ENCODE measurements at places on chromosomes 3 and 15.

DNA sequence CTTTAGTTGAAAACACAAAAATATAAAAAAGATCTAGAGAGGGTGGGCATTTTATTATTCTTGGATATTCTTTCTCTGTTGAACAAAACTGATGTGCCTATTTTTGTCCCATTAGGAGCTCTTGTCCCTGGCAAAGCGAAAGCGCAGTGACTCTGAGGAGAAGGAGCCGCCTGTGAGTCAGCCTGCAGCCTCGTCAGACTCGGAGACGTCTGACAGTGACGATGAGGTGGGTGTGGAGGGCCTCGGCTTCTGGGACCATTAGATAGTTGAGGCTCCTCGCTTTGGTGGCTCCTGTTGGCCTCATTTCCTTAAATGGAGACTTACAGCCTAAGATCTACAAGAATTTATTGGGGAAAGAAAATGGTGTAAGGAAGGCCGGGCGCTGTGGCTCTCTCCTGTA is 21.3 kb downstream of the RTF1 start:
- DNase-seq: no peak

DNA sequence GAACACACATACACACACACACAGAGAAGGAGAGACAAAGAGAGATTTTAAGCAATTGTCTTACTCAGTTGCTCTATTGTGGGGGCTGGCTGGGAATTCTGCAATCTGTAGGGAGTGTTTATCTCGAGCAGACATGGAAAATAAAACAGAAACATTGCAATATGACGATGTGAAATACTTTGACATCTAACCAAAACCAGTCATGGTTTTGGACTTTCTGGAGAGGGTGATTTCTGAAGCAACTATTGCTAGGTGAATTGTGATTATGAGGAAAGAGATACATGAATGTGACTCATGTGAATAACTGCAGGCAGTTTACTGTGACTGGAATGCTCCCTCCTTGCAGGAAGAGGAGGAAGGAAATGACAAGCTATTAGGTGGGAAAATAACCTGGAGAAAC is 12.3 kb upstream of the PHLDB2 start:
- peak; percentile 96 for DNase-seq

- peak; percentile 10 for DNase-seq
These were observed 275.1 kb upstream of the LRTM1 start for GRCh38 chr3:55203006-55203405.

DNA sequence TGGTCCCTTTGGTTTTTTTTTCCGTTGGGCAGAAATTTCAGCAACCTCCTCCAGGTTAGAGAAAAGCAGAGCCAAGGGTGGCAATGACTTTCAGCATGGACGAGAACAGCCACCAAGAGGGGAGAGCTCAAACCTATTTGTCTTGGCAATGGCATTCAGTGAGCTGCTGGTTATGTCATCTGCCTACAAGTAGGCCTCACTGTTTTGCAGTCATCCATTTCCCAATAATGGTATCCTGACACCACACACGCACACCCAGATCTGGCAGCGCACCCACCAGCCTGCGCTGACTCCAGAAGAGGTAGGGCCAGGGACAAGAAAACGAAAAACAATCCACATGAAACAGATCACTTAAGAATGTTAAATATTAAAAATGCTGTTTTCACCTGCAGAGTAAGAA is 92.3 kb downstream of the MAGI1 start:
- peak; percentile 91 for DNase-seq

GRCh38 chr15:93417631-93418030 is 328.6 kb upstream of the RGMA start:
- no peak for DNase-seq

DNA sequence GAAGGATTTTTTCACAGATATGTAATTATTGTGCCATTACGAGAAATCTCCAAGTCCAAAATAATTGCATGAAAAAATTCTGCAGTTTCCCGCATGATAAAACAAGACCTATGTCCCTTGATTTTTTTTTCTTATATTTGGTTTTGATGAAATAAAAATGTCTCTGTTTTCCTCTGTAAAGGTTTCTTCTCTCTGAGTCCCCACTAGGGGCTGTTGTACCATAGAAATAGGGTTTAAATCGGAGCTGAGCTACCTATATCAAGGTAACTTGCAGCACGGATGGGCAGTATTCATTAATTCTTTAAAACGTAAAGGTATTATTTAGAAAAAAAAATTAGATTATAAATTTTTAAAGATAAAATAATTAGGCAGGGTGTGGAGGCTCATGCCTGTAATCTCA is 66.6 kb upstream of the IGF1R start:
- no peak for DNase-seq

DNA sequence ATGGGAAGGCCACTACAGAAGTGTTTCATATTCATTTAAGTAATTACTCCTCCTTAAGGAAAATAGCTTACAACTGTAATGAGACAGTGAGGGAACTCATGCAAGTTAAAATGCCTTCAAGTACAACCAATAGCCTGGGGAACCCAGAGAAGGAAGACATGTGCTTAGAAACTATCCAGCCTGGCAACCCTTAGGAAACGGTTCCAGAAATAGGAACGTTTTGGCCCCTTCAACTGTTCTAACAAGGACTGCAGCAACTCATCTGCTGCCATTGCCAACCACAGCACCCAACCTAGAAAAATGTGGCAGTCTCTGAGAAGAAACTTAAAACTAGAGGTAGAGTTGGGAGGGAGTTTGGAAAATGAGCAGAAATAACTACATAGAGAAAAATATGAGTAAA is 147.5 kb upstream of the STRIT1 start:
- no peak for DNase-seq

- peak; percentile 68 for DNase-seq
These were observed 195.3 kb upstream of the LYSMD4 start for GRCh38 chr15:99928429-99928981.

DNA sequence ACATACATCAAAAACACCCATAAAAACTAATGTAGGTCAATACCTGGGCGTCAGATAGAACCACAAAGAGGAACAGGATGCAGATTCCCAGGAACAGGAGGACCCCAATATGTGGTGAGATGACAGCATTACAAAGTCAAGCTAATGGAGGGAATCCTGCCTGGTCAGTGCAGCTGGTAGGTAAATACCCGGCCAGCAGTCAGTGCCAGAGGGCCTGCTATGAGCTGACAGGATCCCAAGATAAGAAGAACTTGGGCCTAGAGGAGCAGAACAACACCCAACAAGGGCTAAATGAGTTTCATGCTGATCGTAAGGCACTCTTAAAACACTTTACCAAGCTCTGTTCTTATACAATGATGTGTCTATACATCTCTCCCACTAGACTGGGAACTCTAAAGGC is 61.2 kb upstream of the KCNMB2 start:
- DNase-seq: no peak

GRCh38 chr3:100992231-100993012 is 799 bp downstream of the ABI3BP start:
- peak; percentile 79 for DNase-seq

- DNase-seq: no peak
These were observed 1.9 kb downstream of the GATA2 start for GRCh38 chr3:128490915-128491690.

DNA sequence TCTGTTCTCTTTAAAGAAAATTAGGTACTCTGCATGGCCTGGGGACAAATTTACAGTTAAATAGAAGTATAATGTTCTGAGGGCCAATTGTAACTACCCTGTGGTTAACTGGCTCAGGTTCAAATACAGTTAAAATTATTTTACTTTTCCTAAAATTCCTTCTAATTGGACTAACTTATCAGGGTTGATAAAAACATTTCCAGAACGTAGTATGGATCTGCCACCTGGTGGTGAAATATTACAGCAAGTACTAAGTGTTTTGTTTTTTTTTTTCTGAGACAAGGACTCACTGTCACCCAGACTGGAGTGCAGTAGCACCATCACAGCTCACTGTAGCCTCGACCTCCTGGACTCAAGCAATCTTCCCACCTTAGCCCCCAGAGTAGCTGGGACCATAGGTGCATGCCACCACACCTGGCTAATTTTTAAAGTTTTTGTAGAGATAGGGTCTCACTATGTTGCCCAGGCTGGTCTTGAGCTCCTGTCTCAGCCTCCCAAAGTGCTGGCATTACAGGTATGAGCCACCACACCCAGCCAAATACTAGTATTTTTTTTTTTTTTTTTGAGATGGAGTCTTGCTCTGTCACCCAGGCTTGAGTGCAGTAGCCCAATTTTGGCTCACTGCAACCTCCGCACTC is 29.2 kb downstream of the NEO1 start:
- peak; percentile 84 for DNase-seq
